Hepatic stellate cell (primary cell): ENCODE measurements at places on chromosomes 2 and 18.

DNA sequence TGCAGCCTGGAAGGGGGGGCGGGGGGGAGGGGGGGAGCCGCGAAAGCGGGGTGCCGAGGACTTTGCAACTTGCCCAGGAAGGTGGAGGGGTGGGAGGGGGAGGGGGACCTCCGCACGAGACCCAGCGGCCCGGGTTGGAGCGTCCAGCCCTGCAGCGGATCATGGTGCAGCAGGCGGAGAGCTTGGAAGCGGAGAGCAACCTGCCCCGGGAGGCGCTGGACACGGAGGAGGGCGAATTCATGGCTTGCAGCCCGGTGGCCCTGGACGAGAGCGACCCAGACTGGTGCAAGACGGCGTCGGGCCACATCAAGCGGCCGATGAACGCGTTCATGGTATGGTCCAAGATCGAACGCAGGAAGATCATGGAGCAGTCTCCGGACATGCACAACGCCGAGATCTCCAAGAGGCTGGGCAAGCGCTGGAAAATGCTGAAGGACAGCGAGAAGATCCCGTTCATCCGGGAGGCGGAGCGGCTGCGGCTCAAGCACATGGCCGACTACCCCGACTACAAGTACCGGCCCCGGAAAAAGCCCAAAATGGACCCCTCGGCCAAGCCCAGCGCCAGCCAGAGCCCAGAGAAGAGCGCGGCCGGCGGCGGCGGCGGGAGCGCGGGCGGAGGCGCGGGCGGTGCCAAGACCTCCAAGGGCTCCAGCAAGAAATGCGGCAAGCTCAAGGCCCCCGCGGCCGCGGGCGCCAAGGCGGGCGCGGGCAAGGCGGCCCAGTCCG is 540 bp downstream of the SOX11 start:
- no peak for DNase-seq

DNA sequence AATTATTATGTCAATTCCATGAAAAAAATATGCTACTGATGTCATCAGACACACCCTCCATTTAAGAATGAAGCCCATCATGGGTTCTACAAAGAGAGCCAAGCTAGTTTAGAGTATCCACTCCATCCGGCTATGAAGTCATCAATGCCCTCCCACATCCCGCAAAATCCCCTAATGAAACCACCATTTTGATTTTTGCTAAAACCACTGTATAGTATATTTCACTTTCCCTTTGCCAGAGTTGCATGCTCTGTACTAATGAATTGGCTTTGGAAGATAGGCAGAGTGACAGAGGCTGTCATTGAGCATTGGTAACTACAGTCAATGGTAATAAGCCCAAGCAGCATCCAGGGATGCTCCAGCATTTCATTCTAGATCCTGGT is 118.6 kb downstream of the ANKRD44 start:
- no peak for DNase-seq

DNA sequence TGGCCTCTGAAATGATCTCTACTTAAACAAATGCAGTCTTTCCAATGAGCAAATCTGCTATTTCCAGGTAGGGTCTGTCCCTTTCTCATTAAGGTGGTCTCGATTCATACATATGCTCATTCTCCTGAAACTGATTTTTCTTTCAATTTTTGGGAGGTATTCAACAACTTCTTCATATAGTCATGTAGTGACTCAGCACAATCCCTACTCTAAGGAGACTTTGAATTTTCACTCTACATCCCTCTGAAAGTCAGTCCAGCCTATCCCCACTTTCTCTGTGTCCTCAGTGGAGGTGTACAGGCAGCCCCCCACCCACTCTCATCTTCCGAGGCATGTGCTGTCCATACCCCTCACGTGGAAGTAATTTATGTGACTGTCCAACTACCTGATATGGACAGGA is 99.9 kb upstream of the ACAA2 start:
- DNase-seq, result no peak

GRCh38 chr2:6177811-6178210 is 485.6 kb downstream of the SOX11 start:
- DNase-seq, result no peak

- DNase-seq, result no peak
These were observed 842 bp upstream of the CKAP2L start for GRCh38 chr2:112765251-112765650.

GRCh38 chr2:239678666-239679296 is 278.0 kb upstream of the HDAC4 start:
- DNase-seq, result no peak

DNA sequence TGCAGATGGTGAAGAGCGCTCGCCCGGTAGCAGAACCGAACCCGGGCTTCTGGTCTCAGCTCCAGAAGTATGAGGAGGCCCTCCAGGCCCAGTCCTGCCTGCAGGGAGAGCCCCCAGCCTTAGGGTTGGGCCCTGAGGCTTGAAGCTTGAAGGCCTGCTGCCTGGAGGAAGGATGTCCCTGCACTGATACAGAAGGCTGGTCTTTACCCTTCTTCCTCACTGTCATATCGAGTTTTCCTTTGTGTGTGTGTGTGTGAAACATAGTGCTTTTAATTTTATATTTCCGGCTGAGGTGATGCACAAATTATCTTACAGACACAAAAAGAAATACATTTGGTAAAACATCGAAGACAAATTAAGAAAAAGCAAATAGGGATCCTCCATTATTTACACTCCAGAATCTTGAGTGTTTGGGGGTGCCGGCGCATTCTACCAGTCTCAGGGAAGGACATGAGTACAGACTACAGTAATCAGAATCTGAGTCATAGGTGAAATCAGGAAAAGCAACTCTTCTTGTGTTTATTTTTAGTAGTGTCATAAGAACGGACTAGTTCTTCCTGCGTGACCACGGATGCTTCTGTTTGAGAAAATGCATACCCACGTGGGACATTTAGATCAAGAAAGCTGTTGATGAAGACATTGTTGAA is 1.3 kb downstream of the DUSP28 start:
- peak; percentile 70 for DNase-seq

- DNase-seq, result no peak
These were observed 1.2 kb upstream of the ZNF892 start for GRCh38 chr2:95206096-95206495.

- no peak for DNase-seq
These were observed 277.0 kb upstream of the MAP2 start for GRCh38 chr2:209146682-209147320.

DNA sequence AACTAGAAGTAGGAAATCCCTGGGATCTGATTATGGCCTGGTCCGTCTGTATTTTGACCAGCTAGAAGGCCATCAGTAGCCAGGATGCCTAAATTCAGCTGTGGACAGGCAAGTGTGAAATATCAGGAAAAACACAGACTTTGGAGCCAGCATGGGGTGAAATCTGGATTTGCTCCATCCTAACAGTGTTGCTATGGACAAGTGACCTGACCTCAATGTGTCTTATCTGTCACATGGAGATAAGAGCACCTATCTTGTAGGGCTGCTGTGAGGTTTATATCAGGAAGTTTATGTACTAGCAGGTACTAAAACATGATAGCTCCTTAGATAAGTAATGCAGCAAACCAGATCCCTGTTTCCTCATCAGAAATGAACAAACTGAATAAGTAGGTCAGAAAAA is 460.4 kb downstream of the STK39 start:
- no peak for DNase-seq

DNA sequence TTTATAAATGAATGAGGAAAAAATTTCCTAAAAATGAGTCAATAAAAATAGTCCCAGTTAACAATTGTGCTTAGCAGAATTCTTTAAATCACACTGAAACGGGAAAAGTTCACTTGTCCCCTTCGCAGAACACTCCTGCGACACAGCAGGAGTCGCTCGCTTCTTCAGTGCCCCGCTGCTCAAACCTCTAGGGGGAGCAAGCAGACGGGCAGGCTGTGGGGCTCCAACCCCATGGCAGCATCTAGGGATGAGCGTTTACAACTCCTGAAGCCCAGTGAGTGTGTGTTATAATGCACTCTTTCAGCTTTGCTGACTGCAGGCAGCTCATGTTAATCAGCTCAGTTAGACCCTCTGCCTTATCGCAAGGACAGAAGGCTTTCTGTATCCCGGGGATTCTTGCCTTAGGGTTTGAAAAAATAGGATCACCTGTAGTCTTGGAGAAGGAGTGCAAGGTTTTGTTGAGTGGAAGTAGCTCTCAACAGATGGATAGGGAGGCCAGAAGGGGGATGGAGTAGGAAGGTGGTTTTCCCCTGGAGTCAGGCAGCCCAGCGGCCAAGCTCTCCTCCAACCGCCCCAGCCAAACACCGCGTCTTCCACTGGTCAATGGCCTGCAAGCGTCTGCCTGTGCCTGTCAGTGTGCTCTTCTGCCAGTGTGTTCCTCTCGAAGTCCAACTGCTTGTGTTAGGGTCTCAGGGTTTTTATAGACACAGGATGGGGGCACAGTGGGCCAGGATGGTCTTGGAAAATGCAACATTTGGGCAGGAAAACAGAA is 1977.7 kb upstream of the LRRTM1 start:
- no peak for DNase-seq
